ENCODE measurements at places on chromosomes 3 and 15. TPM values are rescaled to one million over a fixed set of nuclear protein-coding genes. Genes with fewer than 3 reads are reported as not detected.

- no peak for DNase-seq
These were observed 3.1 kb downstream of the ABTB1 start for GRCh38 chr3:127675651-127676391.

The RETNLB gene
- polyA plus RNA-seq = not detected

DNA sequence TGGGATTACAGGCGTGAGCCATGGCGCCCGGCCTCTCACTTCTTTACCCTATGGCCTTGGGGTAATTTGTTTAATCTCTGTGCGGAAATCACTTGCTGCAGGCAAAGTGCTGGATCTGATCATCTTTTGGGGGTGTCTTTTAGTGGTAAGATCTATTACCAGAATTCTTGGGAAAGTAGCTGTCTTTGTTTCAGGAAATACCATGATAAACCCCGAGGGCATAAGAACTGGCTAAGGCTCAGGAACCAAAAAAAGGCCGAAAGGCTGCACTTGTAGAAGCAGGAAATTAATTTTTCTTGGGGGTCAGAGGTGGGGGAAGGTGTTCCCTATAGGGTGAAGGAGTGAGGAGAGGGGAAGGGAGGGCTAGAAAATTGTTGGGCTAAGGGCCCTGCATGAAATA, 22.7 kb upstream of the IGF2BP2 start:
- DNase-seq = no peak

DNA sequence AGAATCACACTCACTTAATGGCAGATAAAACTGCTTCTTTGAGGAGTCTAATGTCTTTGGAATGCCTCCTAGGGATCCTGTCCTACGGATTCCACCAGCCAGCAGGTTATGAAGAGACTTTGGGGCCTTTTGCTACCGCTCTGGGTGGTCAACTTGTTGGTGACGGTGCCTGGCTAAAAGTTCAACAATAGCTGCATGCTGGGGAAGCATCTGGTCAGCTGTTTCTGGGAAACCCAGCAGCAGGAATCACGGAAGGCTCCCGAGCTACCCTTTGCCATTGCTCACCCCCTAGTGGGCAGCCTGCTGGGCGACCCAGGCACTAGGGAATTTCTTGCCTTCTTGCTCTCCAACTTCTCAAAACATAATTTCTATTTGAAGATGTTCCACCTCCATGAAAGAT, 263.3 kb downstream of the NEK10 start:
- DNase-seq = no peak

- no peak for DNase-seq
These were observed 303.9 kb upstream of the RASGRP1 start for GRCh38 chr15:38868326-38869114.

The PLAAT1 gene
- 4.8 TPM for polyA plus RNA-seq

The ECE2 gene
- not detected for polyA plus RNA-seq

The VWA5B2 gene
- 1.8 TPM for polyA plus RNA-seq

- DNase-seq = no peak
These were observed 36.9 kb downstream of the PLS1 start for GRCh38 chr3:142633073-142633472.

GRCh38 chr15:58487724-58488120, 55.9 kb downstream of the LIPC start:
- no peak for DNase-seq

The PLIN1 gene
- polyA plus RNA-seq = 1.5 TPM

DNA sequence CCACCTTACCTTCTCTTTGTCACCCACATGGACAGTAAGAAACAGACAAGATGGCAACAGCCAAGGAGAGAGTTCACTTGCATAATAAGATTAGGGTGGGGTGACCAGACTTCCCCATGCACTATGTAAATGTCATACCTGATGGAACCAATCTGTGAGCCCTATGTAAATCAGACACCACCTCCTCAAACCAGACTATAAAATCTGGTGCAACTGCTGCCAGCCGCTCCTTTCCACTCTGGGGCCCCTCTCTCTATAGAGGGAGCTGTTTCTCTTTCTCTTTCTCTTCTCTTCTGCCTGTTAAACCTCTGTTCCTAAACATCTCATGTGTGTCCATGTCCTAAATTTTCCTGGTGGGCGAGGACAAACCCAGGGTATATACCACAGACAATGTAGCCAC, 405.5 kb upstream of the CNTN4 start:
- no peak for DNase-seq

The FAM81A gene
- polyA plus RNA-seq = 18.5 TPM

The PSTPIP1 gene
- 1.3 TPM for polyA plus RNA-seq

- DNase-seq = no peak
These were observed 78.3 kb downstream of the NAALADL2 start for GRCh38 chr3:174937478-174937877.

The ENTPD3 gene
- 2.7 TPM for polyA plus RNA-seq

GRCh38 chr3:184822081-184822480, 10.1 kb downstream of the VPS8 start:
- DNase-seq = no peak

GRCh38 chr15:99635794-99636193, 70.0 kb downstream of the MEF2A start:
- DNase-seq = no peak

- no peak for DNase-seq
These were observed 135.7 kb upstream of the RAD18 start for GRCh38 chr3:9098716-9099675.

GRCh38 chr3:31373681-31374080, 159.0 kb upstream of the STT3B start:
- DNase-seq = no peak

The HIGD1A gene
- polyA plus RNA-seq = 135 TPM

DNA sequence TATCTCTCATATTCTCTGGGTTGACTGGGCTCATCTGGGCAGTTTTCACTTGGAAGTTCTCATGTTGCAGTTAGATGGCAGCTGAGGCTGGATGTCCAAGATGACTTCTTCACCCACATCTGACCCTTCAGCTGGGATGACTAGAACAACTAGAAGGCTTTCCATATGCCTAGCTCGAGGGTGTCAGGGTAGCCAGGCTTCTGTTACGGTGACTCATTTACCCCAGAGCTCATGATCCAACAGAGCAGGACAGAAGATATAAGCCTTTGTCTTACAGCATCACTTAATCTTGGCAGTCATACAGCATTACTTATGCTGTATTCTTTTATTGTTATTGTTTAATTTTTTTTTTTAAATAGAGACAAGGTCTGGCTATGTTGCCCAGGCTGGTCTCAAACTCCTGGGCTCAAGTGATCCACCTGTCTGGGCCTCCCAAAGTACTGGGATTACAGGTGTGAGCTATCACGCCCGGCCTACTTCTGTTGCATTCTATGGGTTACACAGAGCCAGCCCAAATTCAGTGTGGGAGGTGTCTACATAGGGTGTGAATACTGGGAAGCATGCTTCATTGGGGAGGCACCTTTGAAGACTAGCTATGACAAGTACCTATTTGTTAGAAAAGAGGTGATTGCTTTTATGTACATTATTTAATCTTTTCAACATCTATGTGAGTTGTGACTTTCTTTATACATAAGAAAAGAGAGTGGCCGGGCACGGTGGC, 10.7 kb downstream of the HMCES start:
- DNase-seq = no peak

The FBXL2 gene
- polyA plus RNA-seq = 26.0 TPM

DNA sequence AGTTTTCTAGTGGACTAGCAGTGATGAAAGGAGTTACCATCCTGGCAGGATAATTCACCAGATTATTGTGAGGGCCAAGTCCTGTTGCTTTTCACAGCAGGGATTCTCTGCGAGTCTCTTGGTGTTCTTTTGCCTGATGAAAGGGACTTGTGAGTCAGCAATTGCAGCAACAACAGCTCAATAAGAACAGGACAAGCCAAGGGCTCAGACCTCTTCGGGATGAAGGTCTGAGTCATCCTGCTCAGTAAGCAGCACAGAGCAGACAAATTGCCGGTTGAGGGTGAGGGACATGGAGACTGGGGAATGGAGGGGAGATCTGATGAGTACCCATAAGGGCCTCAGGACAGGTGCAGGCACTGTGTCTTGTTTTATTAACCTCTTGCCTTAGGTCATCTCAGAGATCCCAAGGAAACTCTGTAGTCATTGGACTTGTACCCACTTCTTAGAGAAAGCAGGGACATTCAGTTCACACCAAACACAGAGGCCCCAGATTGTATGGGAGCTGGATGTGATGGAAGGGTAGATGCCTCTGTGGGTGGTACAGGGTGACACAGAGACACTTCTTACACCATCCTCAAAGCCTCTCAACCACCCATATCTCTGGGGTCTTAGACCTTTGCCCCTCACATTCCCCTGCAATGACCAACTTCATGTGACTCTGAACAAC, 173.8 kb upstream of the TLE3 start:
- DNase-seq = no peak

The IL16 gene
- polyA plus RNA-seq = 4.8 TPM

DNA sequence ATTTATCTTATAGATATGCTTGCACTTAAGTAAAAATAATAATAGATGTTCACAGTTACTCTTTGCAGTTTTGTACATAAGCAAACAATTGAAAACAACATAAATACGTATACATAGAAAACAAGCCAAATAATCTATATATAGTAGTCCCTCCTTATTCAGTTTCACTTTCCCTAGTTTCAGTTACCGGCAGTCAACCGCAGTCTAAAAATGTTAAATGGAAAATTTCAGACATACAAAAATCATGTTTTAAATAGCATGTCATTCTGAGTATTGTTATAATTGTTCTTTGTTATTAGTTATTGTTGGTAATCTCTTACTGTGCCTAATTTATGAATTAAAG, 262.0 kb downstream of the CGGBP1 start:
- DNase-seq = no peak

GRCh38 chr3:193641440-193641775, 48.4 kb downstream of the OPA1 start:
- no peak for DNase-seq

The ARNT2 gene
- 62.2 TPM for polyA plus RNA-seq

- no peak for DNase-seq
These were observed 41.3 kb downstream of the MEIS2 start for GRCh38 chr15:37059086-37059485.

The GPR156 gene
- 2.6 TPM for polyA plus RNA-seq

The GOLGA6L10 gene
- polyA plus RNA-seq = 3.7 TPM

The CACNA1D gene
- 17.0 TPM for polyA plus RNA-seq

The ZNF619 gene
- 9.0 TPM for polyA plus RNA-seq

DNA sequence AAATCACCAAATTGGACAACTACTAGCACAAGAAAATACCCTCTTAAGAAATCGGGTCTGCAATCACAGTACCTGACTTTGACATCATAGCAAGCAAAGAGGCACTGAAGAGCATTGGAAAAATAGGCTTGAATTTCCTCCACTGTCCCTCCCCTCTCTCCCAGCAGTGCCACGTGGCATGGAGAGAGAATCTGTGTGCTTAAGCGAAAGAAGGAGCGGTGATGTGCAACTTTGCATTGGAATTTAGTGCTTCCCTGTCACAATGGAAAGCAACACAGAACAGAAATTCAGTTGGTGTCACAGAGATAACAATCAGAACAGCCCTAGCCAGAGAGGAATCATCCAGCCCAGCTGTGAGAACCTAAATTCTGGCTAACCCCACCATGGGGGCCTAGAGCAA, 207.5 kb upstream of the SLITRK3 start:
- DNase-seq = no peak

All from left renal cortex interstitium (tissue), 4 donors.